ENCODE measurements at places on chromosomes 3 and 15.

- DNase-seq, result no peak
These were observed 48.1 kb downstream of the HSPBAP1 start for GRCh38 chr3:122745369-122746021.

GRCh38 chr3:11932636-11933035, 71.6 kb upstream of the SYN2 start:
- DNase-seq, result no peak

- no peak for DNase-seq
These were observed 36.0 kb downstream of the GRAMD2A start for GRCh38 chr15:72161361-72162132.

GRCh38 chr3:45347315-45348000, 40.9 kb upstream of the LARS2 start:
- no peak for DNase-seq

- DNase-seq, result peak; percentile 75
These were observed 30.0 kb downstream of the STARD5 start for GRCh38 chr15:81293728-81294515.

GRCh38 chr15:41774062-41774881, at the start of gene MAPKBP1:
MAPKBP1 (plus strand) TSS chr15:41774484; CDS start chr15:41775276, 792 bp downstream.
- DNase-seq, result peak; percentile 97

DNA sequence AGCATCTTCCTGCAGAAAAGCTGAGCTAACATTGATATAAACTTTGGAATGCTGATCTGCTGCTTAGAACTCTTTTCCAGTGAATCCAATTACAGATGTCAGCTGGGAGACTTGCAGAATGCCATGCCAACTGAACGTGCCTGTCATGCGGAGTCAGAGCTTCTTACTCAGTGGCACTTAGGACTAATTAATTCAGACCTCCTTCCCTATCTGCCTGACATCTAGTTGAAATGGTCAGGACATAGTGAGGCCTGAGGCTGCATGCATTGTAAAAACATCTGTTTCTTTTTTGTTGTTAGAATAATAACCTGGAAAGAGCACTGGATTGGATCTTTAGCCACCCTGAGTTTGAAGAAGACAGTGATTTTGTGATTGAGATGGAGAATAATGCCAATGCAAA, 112.6 kb downstream of the USP13 start:
- DNase-seq, result no peak

- DNase-seq, result no peak
These were observed 46.7 kb downstream of the ANXA2 start for GRCh38 chr15:60351066-60351465.
